Muscle of leg (tissue), 16 donors: ENCODE measurements at places on chromosomes 12 and 14. TPM values are rescaled to one million over a fixed set of nuclear protein-coding genes. Genes with fewer than 3 reads are reported as not detected.
A peak's percentile ranks its signal among the peaks of the same experiment; 100 is the strongest.

DNA sequence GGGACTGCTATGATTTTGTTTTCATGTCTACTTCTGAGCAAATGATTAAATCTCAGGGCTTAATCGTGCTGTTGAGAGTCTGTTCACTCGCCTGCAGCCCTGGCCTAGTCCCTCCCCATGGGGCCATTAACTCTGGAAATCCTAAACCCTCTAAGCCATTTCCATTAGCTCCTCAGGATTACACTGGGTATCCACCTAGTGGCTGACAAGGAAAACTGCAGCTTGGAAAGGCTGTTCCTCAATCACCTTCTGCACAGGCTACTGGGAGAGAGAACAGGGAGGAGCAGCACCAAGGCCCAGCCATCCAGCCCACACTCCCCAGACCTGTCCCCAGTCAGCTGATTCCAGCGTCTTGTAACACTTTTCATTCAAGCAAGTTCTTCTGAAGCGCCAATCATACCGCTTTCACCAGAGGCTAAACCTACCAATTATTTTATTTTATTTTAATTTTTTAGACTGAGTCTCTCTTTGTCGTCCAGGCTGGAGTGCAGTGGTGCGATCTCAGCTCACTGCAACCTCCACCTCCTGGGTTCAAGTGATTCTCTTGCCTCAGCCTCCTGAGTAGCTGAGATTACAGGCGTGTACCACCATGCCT, 48.7 kb downstream of the NEUROD4 start:
- no peaks in the 10 kb centered on the region for H3K36me3 ChIP-seq
- peak; percentile 80 for DNase-seq
- no peaks in the 10 kb centered on the region for H3K27me3 ChIP-seq

GRCh38 chr12:123713823-123714585, 1.9 kb downstream of the ATP6V0A2 start:
- H3K27me3 ChIP-seq, result no peaks in the 10 kb centered on the region
- H3K4me1 ChIP-seq, result peaks cover 18% of the 10 kb centered on the region
- no peak overlapping the region for H3K27ac ChIP-seq
- no peak overlapping the region for H3K4me3 ChIP-seq

The RTL1 gene
- total RNA-seq, result 12.8 TPM

DNA sequence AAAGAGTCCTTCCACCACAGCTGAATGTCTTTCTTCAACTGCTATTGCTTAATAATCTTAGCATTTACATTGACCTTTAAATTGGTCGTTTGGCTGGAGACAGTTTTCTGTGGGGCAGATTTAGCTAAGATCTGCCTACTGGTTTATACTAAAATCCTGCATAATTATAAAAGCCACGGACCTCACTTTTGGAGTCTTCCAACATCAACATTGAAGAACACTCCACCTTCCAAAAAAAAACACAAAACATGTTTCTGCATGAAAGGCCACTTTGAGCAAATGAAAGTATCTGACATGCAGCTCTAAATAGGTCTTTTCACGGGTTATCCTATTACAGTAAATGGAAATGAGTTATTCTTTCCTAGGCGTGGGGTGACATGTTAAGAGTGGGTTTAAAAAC, 57.0 kb upstream of the KRR1 start:
- H3K4me1 ChIP-seq, result peaks cover 6% of the 10 kb centered on the region
- no peak overlapping the region for H3K27ac ChIP-seq
- H3K27me3 ChIP-seq, result no peaks in the 10 kb centered on the region

- H3K4me1 ChIP-seq, result no peaks in the 10 kb centered on the region
- no peak overlapping the region for H3K4me3 ChIP-seq
- H3K27ac ChIP-seq, result no peak overlapping the region
- H3K36me3 ChIP-seq, result no peaks in the 10 kb centered on the region
Measured at GRCh38 chr14:81946375-81946774, 412.7 kb upstream of the SEL1L start.

The IL22 gene
- total RNA-seq, result not detected

The HOTAIR gene
- 1.8 TPM for total RNA-seq

DNA sequence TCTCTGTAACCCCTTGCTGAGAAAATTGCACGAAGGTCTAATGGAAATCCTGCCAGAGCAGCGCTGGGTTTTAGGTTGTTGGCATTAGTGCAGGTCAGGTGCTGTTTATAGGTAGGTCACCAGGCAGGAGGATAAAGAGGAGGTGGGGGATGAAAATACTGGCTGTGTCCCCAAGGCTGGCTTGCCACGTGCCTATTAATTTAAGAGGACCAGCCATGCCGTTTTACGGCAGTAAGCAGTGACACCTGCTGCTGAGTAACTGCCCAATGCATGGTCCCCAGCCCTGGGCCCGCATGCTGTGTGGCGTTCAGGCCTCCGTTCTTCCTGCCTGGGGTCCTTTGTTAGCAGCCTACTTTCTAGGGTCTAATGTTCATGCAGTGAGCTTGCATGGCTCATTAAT, 67.2 kb downstream of the WDR20 start:
- no peak overlapping the region for H3K27ac ChIP-seq
- H3K36me3 ChIP-seq, result peaks cover 61% of the 10 kb centered on the region
- H3K27me3 ChIP-seq, result no peaks in the 10 kb centered on the region
- peaks cover 4% of the 10 kb centered on the region for H3K4me1 ChIP-seq

DNA sequence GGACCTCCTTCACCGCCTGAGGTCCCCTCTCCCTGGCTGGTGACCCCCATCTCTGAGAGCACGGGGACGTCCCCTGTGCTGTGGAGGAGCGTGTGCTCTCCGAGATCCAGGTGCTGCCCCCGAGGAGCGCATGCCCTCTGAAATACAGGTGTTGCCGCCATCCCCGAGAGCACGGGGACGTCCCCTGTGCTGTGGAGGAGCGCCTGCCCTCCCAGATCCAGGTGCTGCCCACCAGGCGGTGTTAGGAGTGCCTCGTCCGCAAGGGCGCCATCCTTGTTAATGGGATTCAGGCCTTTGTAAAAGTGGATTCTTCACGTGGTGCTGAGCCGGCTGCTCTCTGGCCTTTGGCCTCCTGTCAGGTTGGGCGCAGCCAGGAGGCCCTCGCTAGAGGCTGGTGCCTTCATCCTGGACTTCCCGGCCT, 10.1 kb downstream of the NOC4L start:
- no peak overlapping the region for H3K27ac ChIP-seq
- peaks cover 4% of the 10 kb centered on the region for H3K27me3 ChIP-seq
- H3K4me1 ChIP-seq, result peaks cover 5% of the 10 kb centered on the region
- no peak overlapping the region for H3K4me3 ChIP-seq

DNA sequence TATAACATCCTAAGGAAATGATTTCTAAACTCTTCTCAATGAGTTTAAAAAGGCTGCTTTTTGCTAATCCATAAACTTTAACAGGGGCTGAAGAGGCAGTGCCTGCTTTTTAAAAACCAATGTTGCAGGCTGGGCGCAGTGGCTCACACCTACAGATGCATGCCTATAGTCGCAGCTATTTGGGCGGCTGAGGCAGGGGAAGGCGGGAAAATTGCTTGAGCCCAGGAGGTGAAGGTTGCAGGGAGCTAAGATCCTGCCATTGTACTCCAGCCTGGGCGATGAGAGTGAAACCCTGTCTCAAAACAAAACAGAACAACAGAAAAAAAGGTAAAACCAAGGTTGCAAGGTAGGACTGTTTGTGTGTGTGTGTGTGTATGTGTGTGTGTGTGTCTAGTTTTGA, 531.2 kb downstream of the DIO2 start:
- H3K27ac ChIP-seq, result no peak overlapping the region
- no peak for DNase-seq
- no peak overlapping the region for H3K4me3 ChIP-seq
- H3K36me3 ChIP-seq, result no peaks in the 10 kb centered on the region
- no peaks in the 10 kb centered on the region for H3K27me3 ChIP-seq

DNA sequence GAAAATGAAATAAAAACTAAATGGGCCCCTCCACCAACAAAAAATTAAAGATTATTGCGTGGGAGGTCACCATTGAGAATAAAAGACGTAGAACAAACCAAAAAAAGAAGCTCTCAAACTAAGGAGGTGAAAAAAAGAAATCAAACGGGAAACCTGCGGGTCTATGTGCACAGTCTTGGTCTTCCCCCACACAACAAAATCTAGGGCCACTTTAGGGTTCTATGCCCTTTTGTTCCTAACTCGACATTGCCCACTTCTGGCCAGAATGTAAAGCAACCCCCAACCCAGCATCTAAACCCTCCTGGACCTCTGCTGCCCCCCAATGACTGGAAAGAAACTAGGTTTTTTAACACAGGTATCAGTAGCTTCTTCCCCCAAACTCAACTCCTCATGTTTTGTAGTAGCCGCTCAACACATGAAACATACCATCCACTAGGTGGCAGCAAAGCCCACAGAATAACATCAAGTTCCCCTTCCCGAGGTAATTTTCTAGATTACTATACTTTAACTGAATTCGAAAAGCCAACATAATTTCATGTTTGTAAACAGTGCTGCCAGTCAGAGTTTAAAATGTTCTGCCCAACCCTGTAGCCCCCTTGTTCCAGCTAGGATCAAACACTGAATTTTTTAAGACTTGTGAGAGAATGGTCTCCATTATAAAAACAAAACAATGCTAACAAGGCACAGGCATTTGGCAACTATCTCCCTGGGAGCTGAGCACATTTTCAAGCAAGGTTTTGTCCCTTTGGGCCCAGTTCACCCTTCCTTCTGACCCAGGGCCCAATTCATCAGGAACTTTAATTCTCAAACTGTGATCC, 18.7 kb downstream of the DAD1 start:
- no peaks in the 10 kb centered on the region for H3K27me3 ChIP-seq
- peak; percentile 91 for DNase-seq
- peaks cover 8% of the 10 kb centered on the region for H3K4me1 ChIP-seq
- peaks cover 47% of the 10 kb centered on the region for H3K36me3 ChIP-seq
- peak overlapping the region; percentile 40 for H3K27ac ChIP-seq

DNA sequence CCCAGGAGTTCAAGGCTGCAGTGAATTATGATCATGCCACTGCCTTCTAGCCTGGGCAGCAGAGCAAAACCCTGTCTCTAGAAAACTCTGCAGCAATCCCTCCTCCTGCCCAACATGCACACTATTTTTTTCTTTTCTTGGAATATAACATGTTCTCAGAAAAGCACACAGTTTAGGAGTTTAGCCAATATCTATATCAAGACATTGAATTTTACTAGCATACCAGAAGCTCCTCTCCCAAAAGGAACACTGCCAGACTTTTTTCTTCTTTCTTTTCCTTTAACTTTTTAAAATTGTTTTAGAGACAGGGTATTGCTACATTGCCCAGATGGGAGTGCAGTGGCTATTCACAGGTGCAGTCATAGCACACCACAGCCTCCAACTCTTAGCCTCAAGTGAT, 107.1 kb upstream of the AEBP2 start:
- no peaks in the 10 kb centered on the region for H3K36me3 ChIP-seq
- no peak overlapping the region for H3K4me3 ChIP-seq
- H3K27ac ChIP-seq, result no peak overlapping the region
- DNase-seq, result peak; percentile 38

DNA sequence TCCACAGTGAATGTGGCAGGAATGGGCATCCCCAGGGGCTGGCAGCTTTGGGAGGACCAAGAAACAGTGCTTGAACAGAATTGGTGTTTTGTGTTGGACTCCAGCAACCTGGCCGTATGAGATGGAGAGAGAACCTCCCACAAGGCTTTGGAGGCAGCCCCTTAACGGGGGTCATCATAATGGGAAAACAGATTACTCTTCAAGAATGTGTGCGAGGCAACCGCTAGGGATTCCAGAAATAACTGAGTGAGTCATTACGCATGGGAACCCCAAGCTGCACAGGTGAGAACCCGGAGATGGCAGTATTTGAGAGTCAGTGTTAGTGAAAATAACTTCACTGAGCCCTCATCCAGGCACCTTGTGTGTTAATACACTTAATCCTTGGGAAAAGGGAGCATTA, 567.8 kb upstream of the TBX3 start:
- no peaks in the 10 kb centered on the region for H3K36me3 ChIP-seq
- H3K4me1 ChIP-seq, result no peaks in the 10 kb centered on the region
- H3K27ac ChIP-seq, result no peak overlapping the region
- no peaks in the 10 kb centered on the region for H3K27me3 ChIP-seq
- DNase-seq, result no peak
- no peak overlapping the region for H3K4me3 ChIP-seq

GRCh38 chr12:49276304-49277290, 11.7 kb downstream of the TUBA1C start:
- no peak overlapping the region for H3K27ac ChIP-seq
- no peak overlapping the region for H3K4me3 ChIP-seq
- peaks cover 8% of the 10 kb centered on the region for H3K4me1 ChIP-seq
- DNase-seq, result no peak
- peaks cover 18% of the 10 kb centered on the region for H3K36me3 ChIP-seq
- H3K27me3 ChIP-seq, result no peaks in the 10 kb centered on the region

The SERPINA1 gene
- total RNA-seq, result 2.0 TPM

The ATXN2 gene
- 32.3 TPM for total RNA-seq

The KRT75 gene
- total RNA-seq, result not detected

GRCh38 chr12:114408886-114409851, 3.2 kb upstream of the TBX5 start:
- peaks cover 13% of the 10 kb centered on the region for H3K4me1 ChIP-seq
- H3K36me3 ChIP-seq, result no peaks in the 10 kb centered on the region
- peak overlapping the region; percentile 11 for H3K4me3 ChIP-seq
- DNase-seq, result peak; percentile 55
- peak overlapping the region; percentile 77 for H3K27ac ChIP-seq

The FSCB gene
- 0.04 TPM for total RNA-seq
